ENCODE measurements at places on chromosomes 4 and X.
A peak's percentile ranks its signal among the peaks of the same experiment; 100 is the strongest.

GRCh38 chrX:15686818-15687685 lies 22.4 kb upstream of the CLTRN start:
- peak; percentile 64 for DNase-seq

- no peak for DNase-seq
These were observed 12.7 kb downstream of the ACOX3 start for GRCh38 chr4:8427761-8428287.

- DNase-seq = no peak
These were observed 112.7 kb downstream of the ZAR1 start for GRCh38 chr4:48602763-48603162.

GRCh38 chr4:71141125-71141524 lies 147.7 kb downstream of the DCK start:
- no peak for DNase-seq

Data from activated naive CD4-positive, alpha-beta T cell treated with anti-CD3 and anti-CD28 coated beads for 36 hours (primary cell).